ENCODE measurements at places on chromosomes 1 and 21.

DNA sequence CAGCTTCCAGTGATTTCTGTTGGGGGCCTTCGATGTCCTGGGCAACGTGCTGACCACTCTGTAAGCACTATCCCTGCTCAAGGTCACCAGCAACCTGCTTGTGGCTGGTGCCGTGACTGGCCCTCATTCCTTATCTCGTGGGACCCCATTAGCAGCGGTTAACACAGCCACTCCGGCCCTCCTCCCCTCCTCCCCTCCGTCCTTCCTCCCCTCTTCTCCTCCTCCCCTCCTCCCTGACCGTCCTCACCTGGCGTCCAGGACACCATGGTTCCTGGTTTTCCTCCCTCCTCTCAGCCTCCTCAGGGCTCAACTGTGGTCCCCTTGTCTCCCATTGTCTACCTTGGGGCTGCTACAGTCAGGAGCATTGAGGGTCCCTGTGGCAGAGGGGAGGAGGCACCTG lies 157.7 kb downstream of the CAMTA1 start:
- DNase-seq: no peak

DNA sequence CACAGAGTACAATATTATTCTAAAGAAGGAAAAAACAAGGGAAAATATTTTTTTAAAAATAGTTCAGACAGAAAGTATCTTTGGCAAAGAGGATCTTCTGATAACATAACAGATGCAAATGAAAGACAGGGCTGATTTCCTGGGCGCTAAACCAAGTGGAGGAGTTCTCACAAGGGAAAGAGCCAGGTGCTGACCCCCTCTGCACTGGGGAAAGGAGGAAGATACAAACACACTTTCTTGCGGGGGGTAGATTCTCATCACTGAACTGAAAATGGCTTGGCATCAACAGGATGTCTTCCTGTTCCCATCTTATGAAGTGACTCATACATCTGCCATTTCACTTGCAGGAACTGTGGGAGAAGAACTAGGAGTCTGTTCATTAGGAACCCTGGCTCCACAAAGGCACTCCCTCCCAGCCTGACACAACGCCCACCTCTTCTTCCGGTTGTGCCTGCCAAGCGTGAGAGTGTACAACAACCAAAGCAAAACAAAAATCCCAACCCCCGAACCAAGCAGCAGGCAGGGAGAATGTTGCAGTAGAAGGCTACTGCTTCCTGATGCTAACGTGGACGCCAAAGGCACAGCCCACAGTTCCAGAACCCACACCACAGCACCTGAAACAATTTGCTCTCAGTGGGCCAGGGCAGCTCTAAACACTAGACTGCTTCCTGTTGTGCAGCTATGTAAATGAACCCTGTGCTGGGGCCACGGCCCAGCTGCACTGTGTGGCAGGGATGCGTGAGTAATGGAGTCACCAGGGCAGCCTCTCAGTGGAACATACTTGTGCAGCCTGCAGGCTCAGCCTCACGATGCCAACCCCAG lies 51.0 kb downstream of the GADD45A start:
- DNase-seq: no peak

DNA sequence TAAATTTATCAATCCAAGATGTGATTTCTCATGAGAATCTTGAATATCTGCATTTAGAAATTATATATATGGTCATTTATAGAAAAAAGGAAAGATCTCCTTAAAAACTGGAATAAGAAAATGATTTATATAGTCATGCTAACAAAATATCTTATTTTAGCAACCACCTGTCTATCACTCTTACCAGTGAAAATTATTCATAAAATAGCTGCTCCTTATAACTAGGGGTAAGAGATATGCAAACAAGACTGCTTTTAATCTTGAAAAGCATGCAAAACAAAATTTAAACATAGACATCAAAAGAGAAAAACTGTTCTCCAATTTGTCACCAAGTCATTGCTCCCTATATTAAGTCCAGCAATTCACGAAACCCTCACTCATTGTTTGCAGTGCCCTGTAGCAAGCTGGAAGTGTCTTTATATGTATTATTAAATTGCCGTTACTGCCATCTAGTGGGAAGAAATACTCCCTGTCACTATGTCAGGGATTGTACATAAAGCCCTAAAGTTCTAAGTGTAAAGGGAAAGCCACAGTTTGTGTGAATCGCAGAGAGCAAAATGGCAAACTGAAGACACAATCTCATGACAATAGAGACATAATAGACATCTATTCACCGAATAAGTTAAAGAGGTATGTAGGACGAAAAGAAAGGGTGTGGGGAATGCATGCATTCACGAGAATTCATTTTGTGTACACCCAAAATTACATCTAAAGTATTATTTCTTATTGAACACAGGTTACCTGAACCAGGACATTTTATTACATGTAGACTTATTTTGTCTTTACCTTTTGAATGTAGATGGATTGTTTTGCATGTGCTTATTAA lies 600.5 kb downstream of the USP25 start:
- DNase-seq: peak; percentile 48

DNA sequence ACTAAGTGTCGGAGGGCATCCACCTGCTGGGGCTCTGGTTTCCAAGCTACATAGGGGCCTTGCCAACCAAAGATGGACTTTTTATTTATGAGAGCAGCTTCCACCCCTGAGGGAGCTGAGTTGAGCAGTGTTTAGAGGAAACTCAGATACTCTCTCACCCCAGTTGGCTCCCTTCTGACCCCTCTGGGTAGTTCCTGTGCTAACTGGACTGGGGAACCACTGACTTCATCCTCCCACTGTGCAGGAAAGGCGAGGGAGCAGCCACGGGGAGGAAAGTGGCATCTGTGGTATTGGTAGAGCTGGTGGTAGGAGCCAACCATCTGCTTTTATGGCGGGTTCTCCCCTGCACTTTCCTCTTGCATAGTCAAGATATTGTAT lies 70.4 kb downstream of the MPZL1 start:
- DNase-seq: no peak

GRCh38 chr21:45006536-45007095 lies 66.8 kb downstream of the SLX9 start:
- DNase-seq: no peak

- DNase-seq: no peak
Measured at GRCh38 chr1:80214888-80215540, 1208.5 kb upstream of the ADGRL4 start.

- DNase-seq: no peak
Measured at GRCh38 chr1:239125027-239125426, 261.3 kb upstream of the CHRM3 start.

DNA sequence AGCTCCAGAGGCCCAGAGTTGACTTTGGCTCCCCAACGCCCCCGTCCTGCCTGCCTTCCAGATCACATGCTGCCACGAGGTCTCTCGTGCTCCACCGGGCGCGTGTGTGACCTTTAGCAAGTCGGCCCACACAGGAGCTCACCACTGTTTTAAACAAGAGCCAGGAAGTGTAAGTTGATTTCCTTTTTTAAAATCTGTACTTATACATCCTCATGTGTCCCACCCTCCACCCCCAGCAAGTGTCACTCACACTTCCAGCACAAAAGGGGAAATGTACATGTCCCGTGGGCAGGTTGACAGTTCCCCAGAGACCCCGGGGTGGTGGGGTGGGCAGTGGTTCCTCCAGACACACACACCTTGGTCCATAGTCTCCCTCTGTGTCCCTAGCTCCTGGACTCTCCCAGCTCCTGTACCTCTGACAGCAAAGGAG lies 84.4 kb downstream of the STUM start:
- no peak for DNase-seq

- DNase-seq: no peak
Measured at GRCh38 chr1:11100149-11100493, 452 bp upstream of the EXOSC10 start.
